ENCODE measurements at places on chromosomes 11 and 22.

DNA sequence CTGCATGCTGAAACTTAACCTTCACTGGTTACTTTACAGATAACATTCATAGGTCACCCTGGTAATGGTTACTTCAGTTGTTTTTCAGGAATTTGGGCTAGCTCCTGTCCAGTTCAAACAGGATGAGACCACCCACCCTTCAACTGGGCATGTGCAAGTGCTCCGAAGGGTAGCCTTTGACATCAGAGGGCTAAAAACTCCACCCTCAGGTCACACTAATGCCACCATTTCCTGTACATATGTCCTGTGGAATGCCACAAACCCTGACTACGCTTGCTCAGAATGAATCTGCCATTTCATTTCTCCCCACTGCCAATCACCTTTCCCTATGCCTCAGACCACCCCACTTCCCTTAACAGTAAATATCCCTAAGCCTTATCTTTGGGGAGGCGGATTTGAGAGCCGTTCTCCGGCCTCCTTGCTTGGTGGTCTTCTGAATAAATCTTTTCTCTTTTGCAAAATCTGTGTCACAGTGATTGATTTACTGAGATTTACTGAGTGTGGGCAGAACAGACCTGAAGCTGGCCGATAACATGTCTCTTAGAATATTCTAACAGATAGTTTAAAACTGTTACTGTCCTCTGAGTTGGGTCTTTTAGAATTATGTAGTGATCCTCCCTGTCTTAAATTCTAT is 25.4 kb upstream of the FXYD2 start:
- DNase-seq, result no peak

DNA sequence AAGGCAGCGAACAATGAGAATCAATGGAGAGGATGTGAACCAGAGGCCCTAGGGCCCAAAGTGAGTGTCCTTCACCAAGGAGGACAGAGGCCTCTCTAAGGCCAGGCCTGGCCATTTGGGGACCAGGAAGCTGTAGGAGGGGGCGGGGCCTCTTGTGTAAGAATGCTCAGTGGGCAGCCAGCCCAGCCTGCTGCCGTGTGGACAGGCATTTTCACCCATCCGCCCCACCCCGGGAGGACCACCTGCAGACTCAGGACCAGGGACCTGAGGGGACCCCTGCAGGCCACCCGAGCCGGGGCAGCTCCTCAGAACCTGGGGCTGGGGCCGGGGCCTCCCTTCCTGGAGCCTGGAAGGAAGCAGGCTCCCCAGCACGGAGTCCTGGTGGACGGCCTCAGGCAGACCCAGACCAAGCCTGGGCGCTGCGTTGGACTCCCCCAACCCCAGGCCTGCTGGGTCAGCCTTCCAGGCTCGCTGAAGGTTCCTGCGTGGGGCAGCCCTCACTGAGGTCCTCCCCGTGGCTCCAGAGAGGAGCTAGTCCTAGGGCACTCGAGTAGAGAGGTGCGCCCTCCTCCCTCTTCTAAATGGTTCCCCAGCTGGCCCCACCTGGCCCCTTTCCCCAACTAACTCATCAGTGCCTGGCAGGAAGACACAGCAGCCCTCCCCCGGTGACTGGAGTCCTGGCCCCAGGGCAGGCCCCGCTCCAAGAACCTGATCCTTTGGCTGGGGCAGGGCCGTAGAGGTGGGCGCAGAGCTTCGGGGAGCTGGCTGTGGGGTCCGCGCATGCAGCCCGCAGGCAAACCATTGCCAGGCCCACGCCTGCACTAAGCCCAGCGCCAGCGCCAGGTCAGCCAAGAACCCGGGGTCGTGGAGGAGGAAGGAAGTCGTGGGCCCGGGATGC is 1.5 kb upstream of the TRABD start:
- no peak for DNase-seq

- no peak for DNase-seq
Measured at GRCh38 chr22:37588546-37589215, 8.8 kb upstream of the LGALS2 start.

GRCh38 chr11:113705871-113706655 is at the start of gene TMPRSS5:
TMPRSS5 (minus strand) TSS chr11:113706308; CDS start chr11:113706224, 84 bp downstream.
- no peak for DNase-seq

DNA sequence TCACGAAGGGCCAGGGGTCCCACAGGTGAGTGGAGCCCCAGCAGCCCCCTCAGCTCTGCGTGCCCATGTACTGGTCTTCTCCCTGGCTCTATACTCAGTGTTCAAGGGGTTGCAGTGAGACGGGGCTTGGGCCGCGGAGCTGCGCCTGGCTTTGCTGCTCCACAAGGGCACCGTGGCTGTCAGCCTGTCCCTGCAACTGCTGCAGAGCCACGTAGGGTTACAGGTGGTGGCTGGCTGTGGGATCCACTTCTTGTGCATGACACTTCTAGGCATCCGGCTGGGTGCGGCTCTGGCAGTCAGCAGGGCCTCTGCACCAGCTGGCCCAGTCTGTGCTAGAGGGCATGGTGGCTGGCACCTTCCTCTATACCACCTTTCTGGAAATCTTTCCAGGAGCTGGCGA is 14.3 kb downstream of the MTFP1 start:
- no peak for DNase-seq

DNA sequence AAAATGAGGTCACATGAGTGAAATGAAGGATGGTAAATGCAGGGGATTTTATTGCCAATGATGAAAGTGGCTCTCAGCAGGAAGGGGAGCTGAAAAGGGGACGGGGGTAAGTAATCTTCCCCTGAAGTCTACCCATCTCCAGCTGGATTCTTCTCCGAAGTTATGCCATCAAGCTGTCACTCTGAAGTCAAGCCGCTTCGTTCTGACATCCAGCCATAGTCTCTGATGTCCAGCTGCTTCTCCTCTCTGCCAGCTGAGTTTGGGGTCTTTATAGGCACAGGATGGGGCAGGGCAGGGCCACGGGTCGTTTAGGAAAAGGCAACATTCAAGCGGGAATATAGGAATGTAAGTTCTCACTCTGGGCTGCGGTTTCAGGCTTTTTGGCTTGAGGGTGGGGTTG is 181.9 kb upstream of the ANO3 start:
- DNase-seq, result no peak

DNA sequence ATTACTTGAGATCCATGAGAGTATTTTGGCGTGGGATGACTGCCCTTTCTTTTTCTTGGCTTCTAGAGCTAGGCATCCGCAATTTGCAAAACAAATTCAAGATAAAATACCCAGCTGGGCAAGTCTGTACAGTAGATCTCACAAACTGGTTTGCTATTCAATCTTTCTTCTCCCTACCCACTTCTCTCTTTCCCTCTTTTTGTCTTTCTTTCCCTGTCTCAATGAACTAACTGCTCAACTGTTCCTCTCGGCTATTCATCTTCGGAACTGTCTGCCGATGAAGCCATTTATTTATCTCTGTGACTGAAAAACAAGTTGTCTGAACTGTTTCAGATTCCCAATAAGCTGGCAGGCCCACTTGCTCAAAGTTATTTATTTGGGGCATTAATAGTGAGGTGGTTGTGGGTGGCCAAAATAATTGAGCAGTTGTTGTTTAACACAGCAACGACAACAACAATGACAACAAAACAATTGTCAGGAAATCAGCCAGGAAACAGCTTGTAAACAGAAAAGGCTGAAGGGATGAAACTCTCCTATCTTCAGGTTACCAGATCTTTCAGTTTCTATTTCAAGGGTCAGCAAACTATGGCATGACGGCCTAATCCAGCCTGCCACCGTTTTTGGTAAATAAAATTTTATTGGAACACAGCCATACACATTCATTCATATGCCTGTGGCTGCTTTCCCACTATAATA is 76.0 kb upstream of the MTMR2 start:
- no peak for DNase-seq

DNA sequence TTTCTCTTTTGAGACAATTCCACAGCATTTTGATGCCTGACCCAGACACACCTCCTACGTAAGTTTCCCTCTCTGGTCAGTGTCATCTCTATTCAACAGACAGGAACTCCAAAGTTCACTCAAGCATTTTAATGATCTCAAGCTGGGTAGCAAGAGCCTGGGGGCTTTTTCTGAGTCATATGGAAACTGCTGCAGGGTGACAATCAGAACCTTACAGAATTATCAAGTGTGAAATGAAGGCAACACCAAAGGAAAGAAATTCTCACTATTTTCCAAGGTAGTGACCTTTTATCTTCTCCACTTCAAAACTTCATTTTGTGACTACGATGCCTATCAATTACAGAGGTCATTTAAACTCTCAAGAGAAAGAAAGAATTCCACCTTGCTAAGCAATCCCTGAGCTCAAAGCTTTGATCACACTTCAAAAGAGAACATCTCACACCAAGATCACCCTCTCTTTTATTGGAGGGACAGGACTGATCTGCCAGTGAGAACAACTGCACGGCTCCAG is 229.0 kb upstream of the ZC3H12C start:
- no peak for DNase-seq

DNA sequence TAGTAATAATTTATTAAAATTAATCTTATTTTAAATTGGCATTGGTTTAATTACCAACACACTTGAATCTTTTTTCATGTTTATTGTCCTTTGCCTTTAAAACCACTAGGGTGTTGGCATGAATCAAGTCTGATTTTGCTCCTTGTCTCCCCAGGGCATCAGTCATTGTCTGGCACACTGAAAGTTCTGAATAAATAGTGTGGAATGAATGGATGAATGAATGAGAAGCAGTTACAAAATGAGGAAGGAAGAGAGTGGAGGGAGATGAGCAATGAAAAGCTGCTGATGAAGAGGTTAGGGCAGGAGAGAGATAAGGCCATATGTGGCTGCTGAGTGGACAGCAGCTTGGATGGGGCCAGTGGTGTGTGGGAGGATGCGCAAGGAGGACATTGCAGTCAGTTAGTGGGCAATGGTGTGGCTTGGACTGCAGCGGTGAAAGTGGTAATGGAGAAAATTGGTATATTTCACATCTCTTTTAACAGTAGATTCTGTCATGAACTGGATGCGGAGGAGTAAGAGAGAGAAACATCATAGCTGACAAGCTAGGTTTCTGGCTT is 132.0 kb downstream of the SPON1 start:
- DNase-seq, result no peak

DNA sequence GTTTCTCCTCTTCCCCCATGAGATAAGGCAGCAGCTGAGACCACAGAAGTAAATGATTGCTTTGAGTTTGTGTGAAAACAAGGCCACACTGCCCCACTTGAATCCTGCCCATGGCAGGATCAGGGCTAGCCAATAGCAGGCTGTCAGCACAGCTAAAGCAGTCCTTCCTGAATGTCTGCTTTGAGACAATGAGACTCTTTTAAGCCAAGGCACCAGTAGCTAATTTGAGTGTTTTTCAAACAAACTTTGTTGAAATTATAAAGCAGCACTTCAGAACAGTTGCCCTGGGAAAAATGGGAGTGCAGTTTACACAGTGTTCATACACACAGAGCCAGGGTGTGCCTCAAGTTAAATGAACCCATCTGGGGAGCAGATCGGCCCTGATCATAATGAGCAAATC is 103.5 kb upstream of the OR5AK2 start:
- DNase-seq, result no peak

- DNase-seq, result no peak
Measured at GRCh38 chr11:2565447-2566222, 120.8 kb downstream of the KCNQ1 start.

DNA sequence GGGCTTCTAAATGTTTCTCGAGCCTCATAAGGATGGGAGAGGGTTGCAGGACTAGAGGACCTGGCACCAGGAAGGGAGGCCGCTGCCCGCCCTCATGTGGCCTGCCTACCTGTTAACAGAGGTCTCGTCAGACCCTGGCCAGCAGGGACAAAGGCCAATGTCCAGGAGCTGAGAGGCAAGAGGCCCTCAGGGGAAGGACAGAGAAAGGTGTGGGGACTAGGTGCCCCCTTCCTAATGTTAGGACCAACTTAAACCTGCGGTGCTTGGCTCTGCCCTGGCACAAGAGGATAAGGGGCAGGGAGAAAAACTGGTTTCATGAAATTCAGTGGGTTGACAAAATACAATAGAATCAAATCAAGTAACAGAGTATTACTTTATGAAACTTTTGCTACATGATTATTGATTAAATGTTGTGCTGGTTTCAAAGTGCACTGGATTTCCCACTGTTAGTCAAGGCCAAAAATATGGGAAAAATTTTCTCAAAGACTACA is 20.0 kb upstream of the SYT12 start:
- no peak for DNase-seq

DNA sequence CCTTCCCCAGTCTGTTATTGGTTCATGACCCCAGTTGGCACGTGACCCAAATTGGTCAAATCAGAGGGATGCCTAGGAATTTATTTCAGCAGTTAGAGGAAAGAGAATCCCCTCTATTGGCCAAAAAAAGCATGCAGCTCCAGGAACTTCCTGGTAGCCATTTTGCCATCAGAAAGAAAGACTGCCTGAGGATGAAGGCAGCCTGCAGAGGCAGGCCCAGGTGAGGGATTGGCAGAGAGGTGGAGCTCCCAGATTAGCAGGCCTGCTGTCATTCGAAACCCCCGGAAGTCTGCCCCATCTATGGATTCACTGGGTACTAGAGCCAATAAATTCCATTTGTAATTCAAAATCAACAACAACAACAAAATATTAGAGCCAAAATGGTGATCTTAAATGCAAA is 207.6 kb downstream of the CWF19L2 start:
- no peak for DNase-seq

DNA sequence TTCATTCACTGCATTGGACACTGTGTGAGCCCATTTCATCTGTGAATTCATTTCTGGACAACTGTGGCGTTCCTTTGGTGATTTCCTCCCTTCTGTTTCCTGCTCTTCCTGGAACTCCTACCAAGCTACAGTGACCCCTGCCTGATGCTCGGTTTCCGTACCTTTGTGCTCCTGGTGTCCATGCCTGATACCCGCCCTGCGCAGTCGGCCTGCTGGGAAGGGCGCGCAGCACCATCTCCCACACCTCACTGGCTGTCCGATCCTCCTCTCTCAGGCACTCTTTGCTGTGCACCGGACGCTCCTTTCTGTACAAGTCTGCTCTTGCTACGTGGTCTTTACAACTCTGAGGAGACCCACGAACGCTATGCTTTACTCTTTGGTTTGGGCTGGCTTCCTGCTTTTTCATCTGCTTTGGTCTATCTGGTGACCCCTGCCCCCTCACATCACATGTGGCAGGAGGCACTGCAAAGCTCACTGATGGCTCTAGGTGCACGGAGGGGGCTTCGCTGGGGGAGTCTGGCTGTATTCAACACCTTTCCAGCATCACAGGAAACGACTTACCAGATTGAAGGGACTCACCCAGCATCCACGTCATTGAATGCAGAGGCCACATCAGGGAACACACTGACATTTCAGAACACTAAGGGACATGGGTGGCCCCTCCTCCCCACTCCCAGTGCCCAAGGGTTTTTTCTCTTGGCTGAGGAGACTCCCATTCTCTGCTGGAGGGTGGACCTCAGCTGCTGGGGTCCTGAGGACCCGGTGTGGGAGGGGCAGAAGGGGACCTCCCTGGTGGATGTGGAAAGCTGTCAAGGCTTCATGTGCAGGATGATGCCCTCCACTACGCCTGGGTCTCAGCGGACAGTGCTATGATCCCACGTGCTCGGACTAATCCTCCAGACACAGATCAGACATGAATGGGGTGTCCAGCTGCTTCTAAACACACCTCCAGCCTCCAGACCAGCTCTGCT is 27.0 kb upstream of the MOB2 start:
- DNase-seq, result no peak

GRCh38 chr11:113670831-113671215 is 35.3 kb downstream of the TMPRSS5 start:
- DNase-seq, result no peak
